ENCODE measurements at places on chromosomes 7 and 10. TPM values are rescaled to one million over a fixed set of nuclear protein-coding genes. Genes with fewer than 3 reads are reported as not detected.
A peak's percentile ranks its signal among the peaks of the same experiment; 100 is the strongest.

DNA sequence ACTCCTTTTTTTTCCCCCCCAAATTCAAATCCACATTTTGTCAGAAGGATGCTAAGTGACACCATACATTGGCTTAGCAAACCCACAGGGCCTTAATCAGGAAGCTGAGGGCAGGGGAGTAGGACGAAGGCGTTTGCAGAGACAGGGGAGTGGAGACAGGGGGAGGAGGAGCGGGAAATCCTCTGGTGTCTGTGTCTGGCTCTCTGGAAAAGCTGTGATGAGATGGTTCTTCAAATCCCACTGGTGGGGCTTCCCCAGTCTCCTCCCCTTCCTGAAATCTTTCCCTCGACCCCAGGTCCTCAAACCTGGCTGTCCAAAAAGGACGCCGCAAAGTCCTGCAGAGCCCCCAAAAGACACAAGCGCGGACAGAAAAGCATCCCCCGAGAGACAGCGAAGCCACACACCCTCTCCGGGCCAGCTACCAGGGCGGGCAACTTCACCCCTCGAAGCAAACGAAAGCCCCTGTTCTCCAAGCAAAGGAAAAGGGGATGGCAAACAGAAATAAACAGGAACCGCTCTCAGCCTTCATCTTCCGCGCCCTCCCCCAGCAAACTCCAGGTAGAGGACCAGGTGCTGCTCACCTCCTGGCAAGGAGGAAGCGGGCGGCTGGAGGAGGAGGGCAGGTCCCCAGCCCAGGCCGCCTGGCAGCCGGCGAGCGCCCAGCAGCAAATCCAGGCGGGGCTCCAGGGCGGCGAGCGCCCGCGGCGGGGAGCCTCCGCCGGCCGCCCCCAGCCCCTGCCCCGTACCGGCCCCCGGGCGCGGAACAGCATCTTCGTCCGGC, 520 bp downstream of the ELAPOR2 start:
- peak; percentile 15 for DNase-seq

- DNase-seq = no peak
These were observed 552.4 kb upstream of the KCND2 start for GRCh38 chr7:119720541-119720940.

DNA sequence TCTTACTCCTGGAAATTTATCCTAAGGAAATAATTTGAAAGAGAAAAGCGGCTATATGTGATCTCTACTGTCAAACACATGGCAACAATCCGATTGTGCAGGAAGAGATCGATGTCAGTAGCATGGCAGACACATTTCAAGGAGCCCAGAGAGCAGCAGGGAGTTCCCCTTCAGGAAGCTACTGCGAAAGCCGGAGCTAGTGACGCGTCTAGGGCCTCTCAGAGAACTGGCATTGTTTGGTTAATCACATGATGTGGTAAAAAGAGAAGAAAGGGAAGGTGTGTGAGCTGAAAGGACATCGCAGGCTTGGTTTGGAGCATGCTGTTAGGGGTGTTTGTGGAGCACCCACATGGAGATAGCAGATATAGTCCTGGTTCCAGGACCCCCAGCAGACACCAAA, 74.9 kb downstream of the BEND7 start:
- no peak for DNase-seq

DNA sequence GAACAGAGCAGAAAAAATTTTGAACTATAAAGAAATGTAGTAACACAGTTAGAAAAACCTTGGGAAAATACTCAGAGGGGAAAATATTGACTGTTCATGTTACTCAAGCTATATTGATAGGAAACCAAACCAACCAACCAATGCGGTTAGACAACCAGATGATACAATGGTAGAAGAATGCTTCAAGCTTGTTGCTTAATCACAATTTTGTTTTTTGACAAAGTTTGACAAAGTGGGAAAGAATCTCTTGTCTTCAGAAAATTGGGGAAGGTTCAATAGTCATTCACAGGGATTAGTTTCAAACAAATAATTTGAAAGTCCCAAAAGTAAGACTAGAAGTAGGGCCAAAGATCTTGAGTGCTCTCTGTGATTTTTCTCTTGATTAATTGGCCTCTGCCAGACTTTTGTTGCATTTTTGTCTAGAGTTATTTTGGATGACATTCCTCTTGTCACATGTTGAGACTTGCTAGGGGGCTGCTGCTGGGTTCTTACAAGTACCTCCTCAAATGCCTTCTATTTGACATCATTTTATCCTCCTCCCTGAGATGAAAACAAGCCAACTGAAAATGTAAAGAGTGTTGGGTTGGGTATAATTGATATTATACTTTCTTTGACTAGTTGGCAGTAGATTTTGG, 233.1 kb upstream of the PHYHIPL start:
- no peak for DNase-seq

GRCh38 chr10:71007516-71007915, 119.2 kb upstream of the PCBD1 start:
- no peak for DNase-seq

- DNase-seq = no peak
These were observed 26.7 kb upstream of the BMPR1A start for GRCh38 chr10:86729677-86730076.

DNA sequence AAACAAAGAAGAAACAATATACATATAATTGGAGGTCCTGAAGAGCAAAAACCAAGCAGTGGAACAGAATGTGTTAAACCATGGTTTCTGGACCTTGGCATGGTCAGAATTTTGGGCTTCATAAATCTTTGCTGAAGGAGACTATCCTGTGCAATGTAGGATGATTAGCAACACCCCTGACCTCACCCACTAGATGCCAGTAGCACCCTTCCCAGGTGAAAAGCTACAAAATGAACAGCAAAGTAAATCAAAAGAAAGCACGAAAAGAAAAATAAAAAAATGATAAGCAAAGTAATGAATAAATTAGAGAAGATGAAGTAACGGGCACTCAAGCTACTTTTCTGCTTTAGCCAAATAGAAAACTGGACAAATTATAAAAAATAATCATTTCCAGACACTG, 19.2 kb upstream of the ZPBP start:
- no peak for DNase-seq

DNA sequence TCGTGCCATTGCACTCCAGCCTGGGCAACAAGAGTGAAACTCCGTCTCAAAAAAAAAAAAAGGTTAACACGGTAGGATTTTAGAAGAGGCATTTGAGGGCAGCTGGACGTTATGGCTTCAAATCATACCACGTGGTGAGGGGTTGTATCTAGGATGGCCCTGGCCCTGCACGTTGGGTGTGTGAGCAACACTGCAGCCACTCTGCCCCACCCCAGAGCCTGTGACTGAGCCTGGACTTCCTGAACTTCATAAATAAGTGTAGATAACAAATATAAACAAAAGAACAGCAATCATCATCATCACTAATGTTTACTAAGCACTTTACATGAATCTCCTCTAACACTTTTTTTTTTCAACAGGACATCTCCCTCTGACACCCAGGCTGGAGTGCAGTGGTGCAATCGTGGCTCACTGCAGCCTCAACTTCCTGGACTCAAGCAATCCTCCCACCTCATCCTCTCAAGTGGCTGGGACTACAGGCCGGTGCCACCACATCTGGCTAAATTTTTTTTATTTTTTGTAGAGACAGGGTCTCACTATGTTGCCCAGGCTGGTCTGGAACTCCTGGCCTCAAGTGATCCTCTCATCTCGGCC, 169.5 kb upstream of the FRMD4A start:
- no peak for DNase-seq

- no peak for DNase-seq
These were observed 355.3 kb downstream of the ARL4A start for GRCh38 chr7:13042605-13043236.

- peak; percentile 48 for DNase-seq
These were observed 51.9 kb upstream of the CHST15 start for GRCh38 chr10:124145109-124145870.

GRCh38 chr10:130336617-130337304, 200.6 kb downstream of the GLRX3 start:
- DNase-seq = peak; percentile 23

DNA sequence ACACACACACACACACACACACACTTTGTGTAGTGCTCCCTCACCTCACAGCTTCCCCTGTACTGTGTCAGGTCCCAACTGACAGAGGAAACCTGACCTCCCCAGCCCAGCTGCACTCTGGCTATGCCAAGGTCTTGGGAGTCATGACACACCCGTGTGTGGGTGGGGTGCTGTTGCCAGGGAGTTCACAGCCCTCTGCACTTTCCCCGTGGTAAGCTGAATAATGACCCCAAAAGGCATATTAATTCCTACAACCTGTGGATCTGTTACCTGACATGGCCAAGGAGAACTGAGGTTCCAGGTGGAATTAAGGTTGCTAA, 8.9 kb upstream of the NANOS1 start:
- DNase-seq = no peak

The NPC1L1 gene
- polyA plus RNA-seq = 0.83 TPM

The CASP2 gene
- polyA plus RNA-seq = 20.7 TPM

GRCh38 chr7:135744938-135745702, 3.5 kb downstream of the FAM180A start:
- no peak for DNase-seq

DNA sequence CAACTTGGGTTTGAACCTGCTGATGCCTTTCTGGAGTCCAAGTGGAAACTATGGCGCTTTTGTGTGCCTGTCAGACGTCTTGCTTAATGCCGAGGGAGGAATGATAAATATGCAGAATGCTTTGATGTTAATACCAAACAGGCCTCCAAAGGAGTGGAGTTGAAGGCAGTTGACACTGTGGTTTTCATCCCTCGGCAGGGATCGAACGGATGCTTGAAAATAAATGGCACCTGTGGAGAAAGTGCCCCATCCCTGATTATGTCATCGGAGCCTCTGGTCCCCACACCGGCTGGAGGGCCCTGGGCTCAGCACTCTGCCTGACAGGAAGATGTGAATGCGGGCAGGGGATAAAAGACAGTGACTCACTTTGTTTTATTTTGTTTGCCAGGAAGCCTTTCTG, 148.7 kb upstream of the GPR26 start:
- DNase-seq = no peak

The ARPC1B gene
- polyA plus RNA-seq = 64.6 TPM

The RNLS gene
- 13.0 TPM for polyA plus RNA-seq

The NYAP1 gene
- polyA plus RNA-seq = 15.7 TPM

DNA sequence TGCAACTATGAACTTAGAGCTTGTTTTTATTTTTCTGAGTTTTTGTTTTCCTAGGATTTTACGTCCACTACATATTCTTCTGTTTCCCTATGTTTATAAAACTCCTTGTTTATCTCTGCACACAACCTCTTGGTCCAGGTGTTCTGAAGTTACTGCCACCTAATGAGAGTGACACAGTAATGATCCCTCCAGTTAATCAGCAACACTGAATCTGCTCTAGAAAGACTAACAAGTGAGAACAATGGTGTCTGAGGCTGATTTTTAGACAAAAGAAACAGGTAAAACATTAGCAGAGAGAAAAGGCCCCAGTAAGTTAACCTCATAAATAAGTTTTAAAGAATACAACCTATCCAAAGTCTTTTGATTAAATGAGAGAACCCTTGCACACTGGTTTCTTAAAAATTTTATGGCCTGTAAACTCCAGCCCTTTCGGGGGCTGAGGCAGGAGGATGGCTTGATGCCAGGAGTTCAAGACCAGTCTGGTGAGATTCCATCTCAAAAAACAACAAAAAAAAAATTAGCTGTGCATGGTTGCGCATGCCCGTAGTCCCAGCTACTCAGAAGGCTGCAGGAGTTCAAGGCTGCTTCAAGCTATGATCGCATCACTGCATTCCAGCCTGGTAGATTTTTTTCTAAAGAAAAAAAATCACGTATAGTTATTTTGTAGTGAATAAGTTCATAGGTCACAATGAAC, 397.6 kb downstream of the MAGI2 start:
- peak; percentile 29 for DNase-seq

The THNSL1 gene
- polyA plus RNA-seq = 9.6 TPM

DNA sequence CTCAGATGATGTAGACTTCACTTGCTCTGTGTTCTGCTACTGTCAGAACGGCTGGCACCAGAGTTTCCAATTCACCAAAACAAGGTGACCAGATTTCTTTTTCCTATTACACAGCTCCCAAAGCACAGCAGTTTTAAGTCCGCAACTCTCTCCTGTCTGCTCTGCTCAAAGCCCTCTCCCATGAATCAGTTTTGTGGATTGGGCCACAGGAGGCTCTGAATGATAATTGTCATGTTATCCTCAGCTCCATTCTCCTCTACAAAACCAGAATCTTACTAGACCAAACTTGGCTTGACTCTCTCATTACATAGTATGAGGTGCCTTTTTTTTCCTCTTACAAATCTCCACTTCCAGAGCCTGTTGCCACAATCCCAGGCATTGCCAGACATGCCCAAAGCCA, 223.5 kb downstream of the SNX13 start:
- DNase-seq = no peak

The NRCAM gene
- 11.4 TPM for polyA plus RNA-seq

DNA sequence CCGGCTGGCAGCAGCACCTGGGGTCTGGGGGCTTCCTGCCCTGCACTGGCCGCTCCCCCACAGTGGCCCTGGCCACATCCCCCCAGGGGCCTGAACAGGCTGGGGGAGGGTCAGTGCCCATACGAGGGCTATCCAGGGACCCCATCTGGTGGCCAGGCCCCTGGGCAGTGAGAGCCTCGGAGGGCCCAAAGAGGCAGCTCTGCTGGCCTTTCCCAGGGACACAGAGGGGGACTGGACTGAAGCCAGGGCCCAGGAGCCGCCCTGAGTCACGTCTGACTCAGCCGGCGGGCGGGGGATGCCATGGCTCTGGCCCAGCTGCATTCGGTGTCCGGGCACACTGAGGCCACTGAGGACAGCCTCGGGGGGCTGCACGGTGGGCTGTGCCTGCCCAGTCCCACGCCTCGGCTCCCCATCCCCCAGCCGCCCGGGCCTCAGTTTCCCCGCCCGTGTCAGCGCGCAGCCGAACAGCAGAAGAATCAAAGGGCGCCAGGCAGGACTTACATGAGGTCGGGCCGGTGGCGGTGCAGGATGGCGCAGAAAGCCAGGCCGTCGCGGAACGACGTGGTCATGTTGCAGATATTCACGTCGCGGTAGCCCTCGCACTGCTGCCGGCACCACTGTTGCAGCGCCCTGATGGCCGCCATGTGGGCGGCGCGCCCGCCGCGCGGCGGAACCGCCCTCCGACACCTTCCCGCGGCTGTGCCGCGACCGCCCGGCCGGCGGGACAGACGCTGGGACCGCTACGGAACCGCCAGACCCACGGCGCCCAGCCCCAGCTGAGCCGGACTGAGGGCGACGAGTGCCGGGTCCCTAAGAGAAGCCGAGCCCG, at the start of gene MICALL2:
TSS of gene MICALL2 (minus strand) at position 788 of the 829 bp plus-strand sequence. CDS start at position 644, 144 bp downstream.
- peak; percentile 49 for DNase-seq

The COMTD1 gene
- polyA plus RNA-seq = 8.1 TPM

The NME8 gene
- polyA plus RNA-seq = 25.3 TPM

DNA sequence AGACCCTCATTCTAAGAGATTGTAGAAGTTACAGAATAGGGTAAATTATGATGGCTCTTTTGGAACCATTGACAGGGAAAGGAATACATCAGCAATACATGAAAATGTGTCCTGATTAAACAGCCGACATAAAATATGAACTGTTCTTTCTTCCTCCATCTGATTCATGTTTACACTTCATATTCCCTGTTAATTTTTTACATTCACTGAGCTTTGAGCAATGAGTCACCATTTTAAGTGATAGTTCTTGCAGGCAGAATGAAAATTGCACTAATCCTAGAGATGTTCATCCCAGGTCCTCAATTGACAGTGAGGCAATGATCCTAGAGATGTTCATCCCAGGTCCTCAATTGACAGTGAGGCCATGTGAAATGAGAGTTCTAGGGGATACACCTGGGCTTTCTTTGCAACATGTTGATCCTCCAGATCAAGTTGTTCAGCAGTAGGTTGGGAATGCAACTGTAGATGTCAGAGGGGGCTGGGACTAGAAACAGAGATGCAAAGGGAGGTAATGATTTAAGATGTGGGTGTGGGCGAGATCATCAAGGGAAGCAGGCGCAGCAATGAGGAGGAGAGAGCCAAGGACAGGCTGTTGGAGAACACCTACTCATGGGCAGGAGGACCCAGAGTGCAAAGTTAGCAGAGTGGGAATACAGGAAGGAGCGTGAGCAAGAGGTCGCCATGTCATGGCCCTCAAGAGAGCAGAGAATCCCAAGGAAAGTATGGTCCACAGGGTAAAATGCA, 138.7 kb downstream of the ZNF365 start:
- no peak for DNase-seq

Measured in testis (tissue), 5 donors.